ENCODE measurements at places on chromosomes 4 and X. TPM values are rescaled to one million over a fixed set of nuclear protein-coding genes. Genes with fewer than 3 reads are reported as not detected.

Gene GC
- not detected for total RNA-seq

Gene ERAS
- total RNA-seq: not detected

Gene MXD4
- 17.6 TPM for total RNA-seq

Gene TMEM175
- 8.8 TPM for total RNA-seq
